ENCODE measurements at places on chromosomes 4 and X.

GRCh38 chrX:30224536-30224935 lies 5.9 kb upstream of the MAGEB3 start:
- no peak for DNase-seq

- DNase-seq, result no peak
These were observed 90.3 kb downstream of the CYSLTR1 start for GRCh38 chrX:78237127-78237526.

DNA sequence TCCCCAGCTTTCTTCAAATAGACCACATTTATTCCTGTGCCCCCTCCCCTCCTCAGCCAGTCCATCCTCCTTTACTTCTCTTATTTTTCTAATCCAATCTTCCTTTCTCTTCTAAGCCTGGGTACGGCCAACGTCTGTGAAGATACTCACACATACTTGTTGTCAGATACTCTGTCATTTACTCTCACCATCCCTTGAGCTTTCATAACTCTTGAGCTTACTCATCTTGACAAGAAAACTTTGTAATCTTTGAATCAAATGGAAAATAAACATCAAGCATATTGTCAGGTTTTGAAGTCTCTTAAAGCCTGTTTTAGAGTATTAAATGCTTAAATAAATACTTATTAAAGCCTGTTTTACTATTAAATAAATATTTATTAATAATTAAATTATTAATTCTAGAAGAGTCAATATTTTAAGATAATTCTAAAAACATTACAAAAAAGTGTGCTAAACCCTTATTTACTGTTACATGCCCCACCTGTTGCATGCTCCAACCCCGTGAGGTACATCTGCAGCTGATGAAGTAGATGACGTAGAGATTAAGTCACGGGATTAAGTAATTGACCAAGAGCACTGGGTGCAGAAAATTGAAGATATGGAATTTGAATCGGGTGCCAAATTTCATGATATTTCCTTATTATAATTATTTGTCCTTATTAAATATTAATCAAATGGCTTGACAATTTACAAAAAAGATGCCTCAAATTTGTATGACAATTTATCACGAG lies 1.5 kb upstream of the TRIML2 start:
- DNase-seq, result no peak

DNA sequence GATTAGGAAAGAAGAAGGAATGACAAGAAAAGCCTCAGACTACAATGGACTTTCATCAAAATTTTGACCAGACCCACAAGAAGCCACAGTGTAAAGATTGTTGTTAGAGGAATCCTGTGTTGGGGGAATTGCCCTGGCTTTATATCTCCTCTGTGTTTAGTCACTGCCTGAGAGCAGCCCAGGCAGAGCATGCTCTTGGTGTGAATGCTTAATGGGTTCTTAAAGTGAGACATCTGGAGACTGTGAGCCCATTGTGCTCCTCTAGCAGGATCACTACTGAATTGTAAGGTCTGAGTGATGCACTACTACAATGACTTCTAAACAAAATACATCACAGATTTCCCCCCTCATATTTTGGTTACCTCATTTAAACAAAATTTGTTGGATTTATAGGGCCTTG lies 1860.5 kb upstream of the ADGRL3 start:
- DNase-seq, result no peak

- no peak for DNase-seq
These were observed 43.9 kb upstream of the RAP2C start for GRCh38 chrX:132263127-132263526.

DNA sequence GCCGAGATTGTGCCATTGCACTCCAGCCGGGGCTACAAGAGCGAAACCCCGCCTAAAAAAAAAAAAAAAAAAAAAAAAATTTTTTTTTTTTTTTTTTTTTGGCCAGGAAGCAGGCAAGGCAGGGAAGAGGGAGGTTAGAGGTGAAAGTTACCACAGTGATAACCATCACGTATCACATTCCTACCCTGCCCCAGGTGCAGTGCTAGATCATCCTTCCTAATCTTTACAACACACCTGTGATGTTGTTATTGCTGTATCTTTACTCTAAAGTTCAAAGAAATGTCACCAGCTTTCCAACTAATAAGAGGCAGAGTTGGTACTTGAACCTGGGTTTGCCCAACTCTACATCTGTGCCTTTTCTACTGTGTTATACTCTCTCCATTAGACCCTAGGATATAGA lies 7.2 kb upstream of the LIMCH1 start:
- no peak for DNase-seq

DNA sequence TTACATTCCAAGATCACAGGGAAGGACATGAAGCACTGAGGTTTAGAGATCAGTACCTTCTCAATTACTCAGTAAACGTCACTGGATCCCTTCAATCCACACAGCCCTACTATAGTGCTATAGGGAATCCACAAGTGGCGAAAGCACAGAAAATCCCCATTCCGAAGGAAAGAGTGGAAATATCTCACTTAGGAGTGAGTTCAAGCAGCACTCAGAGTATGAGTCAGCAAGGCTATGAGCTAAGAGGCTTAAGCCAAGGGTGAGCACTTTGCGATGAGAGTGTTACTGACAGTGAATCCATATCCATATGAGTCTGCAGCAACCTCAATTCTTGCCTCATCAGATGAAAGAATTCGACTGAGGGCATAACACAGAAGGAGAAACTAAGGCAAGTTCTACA lies 165.1 kb downstream of the VSIG4 start:
- no peak for DNase-seq

DNA sequence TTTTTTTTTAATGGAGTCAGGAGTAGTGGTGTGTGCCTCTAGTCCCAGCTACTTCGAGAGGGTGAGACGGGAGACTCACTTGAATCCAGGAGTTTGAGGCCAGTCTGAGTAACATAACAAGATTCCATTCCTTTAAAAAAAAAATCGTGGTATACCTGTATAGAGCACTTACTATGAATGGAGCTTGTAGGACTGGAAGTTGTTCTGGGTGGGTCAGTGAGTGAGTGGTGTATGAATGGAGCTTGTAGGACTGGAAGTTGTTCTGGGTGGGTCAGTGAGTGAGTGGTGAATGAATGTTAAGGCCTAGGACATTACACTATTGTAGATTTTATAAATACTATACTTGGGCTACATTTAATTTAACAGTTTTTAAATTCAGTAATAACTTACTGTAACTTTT lies 2.9 kb upstream of the SLC10A7 start:
- no peak for DNase-seq

- no peak for DNase-seq
These were observed 595.3 kb downstream of the BCOR start for GRCh38 chrX:39502486-39502885.

GRCh38 chr4:152920768-152921167 lies 15.4 kb upstream of the FHDC1 start:
- DNase-seq, result peak; percentile 24

DNA sequence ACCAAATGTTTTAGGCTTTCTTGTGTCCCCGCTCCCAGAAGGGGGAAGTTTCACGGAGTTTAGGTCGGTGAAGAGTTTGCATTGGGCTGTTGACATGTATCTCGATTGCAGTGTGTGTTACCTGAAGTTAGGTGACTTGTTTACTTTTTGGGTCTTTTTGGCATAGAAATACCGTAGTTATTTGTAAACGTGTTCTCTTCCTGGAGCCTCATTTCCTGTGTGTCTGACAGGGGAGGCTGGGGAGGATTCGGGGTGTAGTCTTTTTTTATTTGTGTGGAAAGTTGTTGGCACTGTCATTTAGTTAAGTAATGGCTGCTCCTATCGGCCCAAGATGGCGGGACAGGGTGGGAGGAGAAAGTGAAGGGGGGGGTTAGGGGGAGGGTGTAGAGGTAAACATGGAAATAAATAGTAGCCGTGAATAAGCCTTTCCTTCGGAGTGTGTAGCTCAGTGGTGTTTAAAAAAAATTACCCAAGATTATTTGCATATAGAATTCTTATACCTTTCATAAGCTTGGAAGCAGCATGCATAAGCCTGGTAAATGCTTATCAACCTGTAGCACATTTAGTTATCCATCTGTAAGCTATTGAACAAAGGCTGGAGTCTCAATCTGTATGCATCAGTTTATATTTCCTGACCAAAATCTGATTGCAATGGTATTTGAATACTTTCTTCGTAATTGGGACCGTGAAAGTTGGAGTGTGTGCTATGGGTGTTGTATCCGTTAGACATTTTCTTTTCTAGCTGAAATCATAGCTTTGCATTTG lies 1.6 kb downstream of the KDM6A start:
- peak; percentile 36 for DNase-seq

DNA sequence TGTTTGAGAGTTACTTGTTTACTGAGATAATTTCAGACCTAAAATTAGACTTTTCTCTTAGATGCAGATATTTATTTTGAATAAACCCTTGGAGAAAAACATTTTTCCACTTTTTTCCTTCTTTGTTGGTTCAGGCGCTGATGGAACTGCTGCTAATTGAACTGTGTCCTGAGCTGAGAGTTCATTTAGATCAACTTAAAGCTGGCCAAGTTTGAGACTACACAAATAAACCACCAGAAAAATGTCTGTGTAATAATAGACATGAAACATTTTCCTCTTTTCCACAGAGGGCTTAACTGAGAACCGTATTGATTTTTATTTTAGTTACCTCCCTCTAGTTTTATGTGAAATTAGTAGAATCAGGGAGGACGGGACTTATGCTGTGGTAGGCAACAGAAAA lies 32.5 kb downstream of the LRP2BP start:
- DNase-seq, result no peak

GRCh38 chr4:123788577-123788976 lies 392.0 kb downstream of the SPRY1 start:
- no peak for DNase-seq

DNA sequence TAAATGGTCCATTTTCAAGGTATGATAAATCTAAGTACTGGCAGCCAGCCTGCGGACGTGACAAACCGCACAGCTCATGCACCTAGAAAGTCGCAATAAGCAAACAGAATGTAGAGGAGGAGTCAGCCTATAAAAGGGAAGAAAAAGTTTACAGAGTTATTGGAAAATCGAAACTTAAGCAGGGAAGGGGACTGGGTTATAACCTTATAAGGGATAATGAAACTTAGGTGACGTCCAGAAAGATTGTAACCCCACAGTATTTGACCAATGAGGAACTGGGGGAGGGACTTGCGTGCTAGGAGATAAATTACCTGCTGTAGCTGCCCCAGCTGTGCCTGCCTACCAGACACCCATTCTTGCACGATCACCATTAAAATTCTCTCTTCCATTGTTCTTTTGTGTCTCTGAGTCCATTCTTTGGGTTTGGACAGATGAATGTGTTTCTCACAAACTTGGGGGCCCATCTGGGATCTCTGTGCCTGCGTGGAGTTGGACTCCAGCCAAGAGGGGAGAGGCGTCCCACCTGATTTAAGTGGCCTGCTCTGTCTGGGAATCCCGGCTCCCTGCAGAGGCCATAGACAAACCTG lies 61.0 kb downstream of the ZCCHC12 start:
- no peak for DNase-seq
